ENCODE measurements at places on chromosomes 13 and 19.

GRCh38 chr19:4877753-4878490 is 10.5 kb upstream of the PLIN3 start:
- no peak for DNase-seq

GRCh38 chr13:78603240-78603957 is at the start of gene POU4F1:
Gene POU4F1 (minus strand): TSS chr13:78603552. CDS start chr13:78603326, 226 bp downstream.
- peak; percentile 30 for DNase-seq

GRCh38 chr13:59951011-59951410 is 212.7 kb downstream of the DIAPH3 start:
- no peak for DNase-seq

- DNase-seq, result no peak
Observed at GRCh38 chr19:31252441-31252840, 96.8 kb downstream of the TSHZ3 start.

GRCh38 chr13:31595563-31595962 is 143.8 kb upstream of the RXFP2 start:
- DNase-seq, result peak; percentile 74

GRCh38 chr13:51360489-51360888 is 21.0 kb downstream of the SERPINE3 start:
- no peak for DNase-seq

DNA sequence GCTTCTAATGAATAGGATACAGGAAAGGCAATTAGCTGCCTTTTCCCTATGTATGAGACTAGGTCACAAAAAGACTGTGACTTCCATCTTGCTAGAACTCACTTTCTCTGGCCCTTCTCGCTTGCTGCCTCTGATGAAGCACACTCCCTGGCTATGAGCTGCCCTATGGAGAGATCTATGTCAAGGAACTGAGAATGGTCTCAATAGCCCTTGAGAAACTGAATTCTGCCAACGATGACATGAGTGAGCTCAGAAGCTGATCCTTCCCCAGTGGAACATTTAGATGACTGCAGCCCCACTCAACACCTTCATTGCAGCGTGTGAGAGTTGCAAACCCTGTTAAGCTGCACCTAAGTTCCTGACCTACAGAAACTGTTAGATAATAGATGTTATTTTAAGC is 309.8 kb downstream of the COG6 start:
- no peak for DNase-seq

DNA sequence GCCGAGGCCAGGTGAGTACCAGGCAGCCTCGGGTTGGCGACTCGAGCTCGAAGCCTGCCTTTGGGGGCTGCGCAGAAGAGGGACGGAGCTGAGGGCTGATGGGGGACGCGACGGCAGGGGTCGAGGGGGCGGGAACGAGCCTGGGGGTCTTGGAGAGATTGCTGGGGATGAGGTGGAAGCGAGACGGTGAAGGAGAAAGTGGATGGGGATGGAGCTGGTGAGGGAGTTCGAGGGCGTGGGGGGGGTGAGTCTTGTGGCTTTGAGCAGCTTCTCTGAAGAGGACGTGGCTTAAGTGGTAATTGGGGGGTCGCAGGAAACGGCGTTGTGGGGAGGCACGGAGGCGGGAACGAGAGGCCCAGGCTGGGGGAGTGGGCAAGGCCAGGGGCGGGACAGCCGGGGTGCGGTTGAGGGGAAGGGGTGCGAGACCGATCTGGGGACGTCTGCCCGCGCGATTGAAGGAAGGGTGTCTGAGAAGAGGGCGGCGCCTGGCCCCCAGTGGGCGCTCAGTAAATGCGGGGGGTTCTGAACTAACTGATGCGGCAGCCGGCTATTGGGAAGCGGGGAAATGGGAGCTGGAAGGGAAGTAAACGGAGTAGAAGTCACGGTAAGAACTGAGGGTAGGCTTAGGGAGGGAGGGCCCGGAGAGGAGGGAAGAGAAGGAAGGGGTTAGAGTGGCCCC is 426 bp downstream of the MYO9B start:
- peak; percentile 14 for DNase-seq

- peak; percentile 18 for DNase-seq
Observed at GRCh38 chr13:41145136-41145908, 12.7 kb upstream of the KBTBD6 start.

GRCh38 chr13:110412132-110412914 is 105.2 kb downstream of the COL4A2 start:
- DNase-seq, result peak; percentile 100

DNA sequence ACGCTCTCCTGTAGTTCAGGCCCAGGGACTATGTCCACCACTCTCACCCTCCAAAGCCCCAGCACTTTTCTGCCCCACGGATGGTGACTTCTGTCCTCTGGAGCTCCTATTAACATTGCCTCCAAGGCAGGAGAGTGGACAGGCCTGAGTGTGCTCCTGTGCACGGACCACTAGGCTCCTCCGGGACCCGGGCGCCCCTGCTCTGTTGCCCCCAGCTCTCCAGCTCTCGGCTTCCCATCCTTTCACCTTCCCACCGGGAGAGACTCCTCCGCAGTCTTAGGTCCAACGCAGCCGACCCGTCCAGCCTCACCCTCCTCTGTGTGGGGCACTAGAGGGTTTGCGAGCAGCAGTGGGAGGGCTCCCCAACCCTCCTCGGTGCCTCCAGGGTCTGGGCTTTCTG is 30.4 kb downstream of the CAPN12 start:
- no peak for DNase-seq

GRCh38 chr19:45863335-45863839 is 440 bp upstream of the SYMPK start:
- no peak for DNase-seq
